ENCODE measurements at places on chromosomes 3 and 15.

- DNase-seq = no peak
Measured at GRCh38 chr15:80568298-80568697, 126.8 kb upstream of the ABHD17C start.

DNA sequence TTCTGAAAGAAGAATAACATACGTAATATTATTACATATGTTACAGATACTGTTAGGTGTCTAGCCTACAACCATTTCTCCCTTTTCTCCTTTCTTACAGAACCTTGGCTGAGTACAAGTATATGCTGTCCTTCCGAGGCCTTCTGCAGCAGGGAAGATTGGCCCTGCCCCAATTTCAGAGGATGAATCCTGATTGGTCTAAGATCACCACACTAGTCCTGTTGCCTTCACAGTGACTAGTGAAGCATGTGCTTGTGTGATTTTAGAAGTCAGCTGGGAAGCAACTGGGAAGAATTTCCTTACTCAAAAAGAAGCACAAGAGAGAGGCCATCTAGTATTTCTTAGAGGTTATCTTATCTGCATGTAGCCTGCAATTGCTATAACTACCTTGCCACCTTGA, 30.6 kb upstream of the MECOM start:
- DNase-seq = no peak

DNA sequence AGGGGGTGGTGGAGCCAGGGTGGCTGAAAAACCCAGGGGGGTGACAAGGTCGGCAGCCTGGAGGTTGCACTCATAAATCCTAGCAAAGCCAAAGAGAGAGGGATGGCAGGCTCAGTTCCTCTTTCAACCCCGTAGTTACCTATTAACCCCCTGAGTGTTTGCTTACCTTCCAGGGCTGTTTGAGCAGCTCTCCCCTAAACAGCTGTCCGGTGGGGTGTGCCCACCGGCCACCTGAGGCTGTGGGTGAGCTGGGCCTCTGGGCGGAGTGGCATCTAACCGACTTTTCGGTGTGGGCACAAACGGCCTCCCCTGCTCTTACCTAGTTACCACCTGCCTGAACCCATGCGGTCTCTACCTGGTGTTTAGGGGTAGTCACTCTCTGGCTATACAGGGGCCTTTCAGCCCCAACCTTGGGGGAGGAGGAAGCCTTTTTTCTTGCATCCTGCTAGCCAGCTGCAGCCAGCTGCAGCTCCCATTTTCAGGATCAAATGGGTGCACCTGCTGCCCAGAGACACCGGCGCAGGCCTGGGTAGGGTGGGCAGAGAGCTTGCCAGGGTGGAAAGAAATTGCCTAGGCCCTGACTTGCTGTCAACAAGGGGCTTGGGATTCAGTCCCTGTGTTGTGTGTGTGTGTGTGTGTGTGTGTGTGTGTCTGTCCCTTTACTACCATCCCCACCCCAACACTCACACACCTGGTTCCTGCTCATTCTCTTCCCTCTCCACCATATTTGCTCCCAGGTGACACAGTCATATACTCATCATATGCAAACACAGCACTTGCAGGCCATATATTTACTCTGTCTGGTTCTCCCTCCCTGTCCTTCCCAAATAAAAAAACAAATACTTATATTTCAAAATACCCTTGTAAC, 3.7 kb downstream of the DLL4 start:
- DNase-seq = no peak

DNA sequence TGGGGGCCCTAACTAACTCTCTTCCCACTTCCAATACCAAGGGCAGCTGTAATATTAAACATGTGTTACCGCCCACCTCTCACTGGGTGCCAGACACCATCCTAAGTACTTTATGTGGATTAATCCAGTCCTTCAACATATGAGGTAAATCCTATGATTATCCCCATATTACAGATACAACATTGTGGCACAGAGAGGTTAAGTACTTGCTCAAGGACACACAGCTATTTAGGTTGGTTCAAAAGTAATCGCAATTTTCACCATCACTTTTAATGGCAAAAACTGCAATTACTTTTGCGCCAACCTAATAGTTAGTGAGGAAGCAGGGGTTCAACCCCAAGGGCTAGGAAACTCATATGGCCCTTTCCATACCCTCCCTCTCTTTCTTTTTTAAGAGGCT, 100.8 kb downstream of the SEMA5B start:
- DNase-seq = no peak

- no peak for DNase-seq
Measured at GRCh38 chr3:44992555-44993470, 16.8 kb downstream of the EXOSC7 start.

- no peak for DNase-seq
Measured at GRCh38 chr3:197308591-197308990, 10.2 kb upstream of the DLG1 start.

- peak; percentile 58 for DNase-seq
Measured at GRCh38 chr15:44782516-44782915, 46.2 kb downstream of the TRIM69 start.

- no peak for DNase-seq
Measured at GRCh38 chr15:91348752-91349500, 248.9 kb downstream of the SV2B start.

- DNase-seq = no peak
Measured at GRCh38 chr3:146746190-146746589, 141.0 kb upstream of the PLSCR5 start.

DNA sequence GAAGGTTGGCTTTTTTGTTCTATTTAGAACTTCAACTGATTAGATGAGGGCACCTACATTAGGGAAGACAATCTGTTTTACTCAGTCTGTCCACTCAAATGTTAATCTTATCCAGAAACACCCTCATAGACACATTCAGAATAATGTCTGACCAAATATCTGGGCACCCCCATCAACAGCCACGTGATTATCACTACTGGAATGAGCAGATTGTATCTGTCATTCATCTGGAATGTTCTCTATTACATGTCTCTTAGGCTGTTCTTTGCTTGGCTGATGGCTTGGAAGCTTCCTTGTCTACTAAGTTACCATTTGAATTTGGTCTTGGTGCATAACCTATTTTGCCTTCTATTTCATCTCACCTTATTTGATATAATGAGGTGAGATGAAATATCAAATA, 15.7 kb upstream of the LRRC58 start:
- no peak for DNase-seq

DNA sequence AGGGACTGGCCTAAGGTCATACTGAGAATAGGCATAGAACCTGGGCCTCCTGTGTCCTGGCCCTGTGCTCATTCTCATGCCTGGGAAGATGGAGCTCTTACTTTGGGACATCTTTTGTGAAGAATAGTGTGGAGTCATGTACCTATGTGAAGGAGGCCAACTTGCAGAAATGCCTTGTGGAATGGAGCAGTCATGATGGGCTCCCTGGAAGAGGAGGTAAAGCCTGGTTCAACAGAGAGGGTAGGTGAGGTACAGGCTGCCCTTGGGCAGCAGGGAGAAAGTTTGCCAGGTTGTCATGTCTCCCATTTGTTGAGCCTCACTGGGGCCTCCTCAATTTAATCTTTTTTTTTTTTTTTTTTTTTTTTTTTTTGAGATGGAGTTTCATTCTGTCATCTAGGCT, 18.1 kb downstream of the MAPKAPK3 start:
- no peak for DNase-seq

- peak; percentile 49 for DNase-seq
Measured at GRCh38 chr3:14505803-14506500, 34.2 kb downstream of the GRIP2 start.

GRCh38 chr15:40498418-40498817, 27.6 kb downstream of the CHST14 start:
- DNase-seq = no peak

GRCh38 chr3:135917076-135917475, 48.5 kb upstream of the PPP2R3A start:
- DNase-seq = no peak

DNA sequence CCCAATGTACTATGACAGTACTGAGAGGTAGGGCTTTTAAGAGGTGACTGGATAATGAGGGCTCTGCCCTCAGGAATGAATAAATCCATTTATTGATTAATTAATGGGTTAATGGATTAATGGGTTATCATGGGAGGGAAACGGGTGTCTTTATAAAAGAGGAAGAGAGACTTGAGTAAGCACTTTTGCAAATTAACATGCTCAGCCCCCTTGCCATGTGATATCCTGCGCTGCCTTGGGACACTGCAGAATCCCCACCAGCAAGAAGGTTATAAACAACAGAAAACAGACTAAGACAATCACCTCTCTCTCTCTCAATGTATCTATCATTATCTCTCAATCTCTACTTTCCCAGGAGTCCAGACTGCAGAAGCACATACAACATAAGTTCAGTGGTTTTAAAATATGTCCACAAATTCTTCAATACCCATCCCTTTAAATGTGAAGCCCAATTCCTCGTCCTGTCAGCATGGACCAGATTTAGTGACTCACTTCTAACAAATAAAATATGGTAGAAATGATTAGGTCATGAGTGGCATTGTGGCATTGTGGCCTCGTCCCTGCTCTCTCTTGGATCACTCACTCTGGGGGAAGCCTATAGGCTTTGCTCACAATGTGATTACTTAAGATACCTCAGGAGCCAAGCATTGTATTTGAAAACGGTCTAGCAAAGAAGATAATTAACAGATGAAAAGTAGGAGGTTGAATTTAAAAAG, 40.0 kb upstream of the IL12A start:
- DNase-seq = no peak

- DNase-seq = no peak
Measured at GRCh38 chr15:69919816-69920215, 177.9 kb downstream of the TLE3 start.

GRCh38 chr3:31981206-31982181, at the start of the genes OSBPL10 and ZNF860:
Gene OSBPL10, minus strand, starts transcription at chr3:31981262. Its CDS starts 83 bp downstream, at chr3:31981179.
Gene ZNF860, plus strand, starts transcription at chr3:31981750. Its CDS starts 7,330 bp downstream, at chr3:31989080.
- DNase-seq = peak; percentile 93

DNA sequence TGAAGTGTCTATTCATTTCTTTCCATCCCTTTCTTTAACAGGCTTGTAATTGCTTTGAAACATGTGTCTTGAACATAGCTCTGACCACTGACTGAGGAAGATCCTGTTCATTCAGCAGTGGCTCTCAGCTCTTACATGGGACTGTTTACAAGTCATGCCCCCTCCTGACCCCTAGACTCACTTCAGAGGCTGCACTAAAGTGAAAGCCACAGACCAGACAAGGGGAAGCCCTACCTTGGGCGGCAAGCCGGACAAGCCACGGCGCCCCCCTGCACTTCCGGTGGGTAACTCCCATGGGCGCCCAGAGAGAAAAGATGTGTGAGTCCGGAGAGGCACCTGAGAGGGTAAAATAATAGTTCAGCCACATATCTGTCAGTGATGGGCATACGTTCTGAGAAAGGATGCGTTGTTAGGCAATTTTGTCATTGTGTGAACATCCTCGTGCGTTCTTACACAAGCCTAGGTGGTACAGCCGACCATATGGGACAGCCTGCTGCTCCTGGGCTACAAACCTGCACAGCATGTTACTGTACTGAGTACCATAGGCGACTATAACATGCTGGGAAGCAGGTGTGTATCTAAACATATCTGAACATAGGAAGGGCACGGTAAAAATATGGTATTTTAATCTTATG, 116.2 kb downstream of the CHSY1 start:
- DNase-seq = no peak

DNA sequence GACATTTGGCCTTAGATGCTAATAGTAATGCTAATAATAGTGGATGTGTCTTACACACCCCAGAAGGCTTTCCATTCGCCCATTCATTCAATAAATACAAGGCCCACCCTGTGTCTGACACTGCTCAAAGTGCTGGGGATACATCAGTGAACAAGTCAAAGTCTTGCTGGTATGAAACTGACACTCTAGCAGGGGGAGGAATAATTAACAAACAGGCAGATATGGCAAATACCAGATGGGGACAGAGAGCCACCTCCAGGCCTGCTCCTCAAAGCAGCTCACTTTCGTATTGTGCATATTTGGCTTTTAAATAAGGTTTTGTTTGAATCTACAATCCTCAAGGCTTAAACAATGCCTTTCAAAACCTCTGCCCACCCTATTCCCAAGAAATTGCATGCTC, 28.3 kb upstream of the LYZL4 start:
- DNase-seq = no peak

- DNase-seq = peak; percentile 35
Measured at GRCh38 chr15:77839456-77839855, 206.7 kb upstream of the LINGO1 start.

GRCh38 chr3:183188895-183189462, 26.4 kb upstream of the LAMP3 start:
- DNase-seq = peak; percentile 74

- DNase-seq = no peak
Measured at GRCh38 chr3:196298521-196298920, 11.0 kb upstream of the PCYT1A start.

GRCh38 chr3:116916836-116917235, 207.3 kb downstream of the TUSC7 start:
- DNase-seq = no peak

DNA sequence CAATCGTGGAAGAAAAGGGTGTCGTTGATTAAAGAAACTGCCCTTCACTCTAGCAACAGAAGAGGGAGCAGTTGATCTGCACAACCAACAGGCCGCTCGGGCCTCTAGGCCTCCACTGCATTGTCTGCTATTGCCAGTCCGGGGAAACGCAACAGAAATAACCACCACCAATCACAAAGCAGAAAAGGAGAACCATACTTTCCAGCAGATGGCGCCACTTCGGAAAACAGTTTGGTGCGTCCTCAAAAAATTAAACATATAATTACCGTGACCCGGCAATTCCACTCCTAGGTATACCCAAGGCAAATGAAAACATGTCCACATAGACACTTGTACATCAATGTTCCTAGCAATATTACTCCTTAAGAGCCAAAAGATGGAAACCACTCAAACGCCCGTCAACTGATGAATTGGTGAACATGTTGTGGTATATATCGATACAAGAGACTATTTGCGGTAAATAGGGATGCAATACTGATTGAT, 154.1 kb downstream of the TJP1 start:
- peak; percentile 92 for DNase-seq

GRCh38 chr3:73669260-73669659, 44.5 kb upstream of the PDZRN3 start:
- no peak for DNase-seq

DNA sequence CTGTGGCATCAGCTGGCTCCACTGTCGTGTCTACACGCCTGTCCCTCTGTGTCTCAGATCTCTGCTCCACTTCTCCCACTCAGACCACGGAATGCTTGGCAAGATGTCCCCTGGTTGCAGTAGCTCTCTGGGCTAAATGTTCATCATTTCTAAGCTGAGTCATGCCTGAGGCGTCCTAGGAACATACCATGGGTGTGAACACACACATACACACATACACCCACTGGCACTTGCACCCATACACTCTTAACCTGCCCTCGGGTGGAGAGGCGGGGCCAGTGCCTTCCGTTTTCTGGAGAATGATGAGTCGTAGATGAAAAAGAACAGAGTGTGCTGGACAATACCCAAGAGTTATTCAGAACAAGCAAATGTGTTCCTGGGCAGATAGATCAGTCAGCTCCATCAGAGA, 72.4 kb downstream of the SENP2 start:
- DNase-seq = peak; percentile 94

- DNase-seq = no peak
Measured at GRCh38 chr3:58298190-58298589, 7.9 kb upstream of the RPP14 start.

- no peak for DNase-seq
Measured at GRCh38 chr3:194200422-194201081, 64.6 kb downstream of the HES1 start.

GRCh38 chr15:90425726-90426346, 37.8 kb downstream of the IQGAP1 start:
- no peak for DNase-seq

GRCh38 chr3:145015253-145015652, 1043.6 kb downstream of the DIPK2A start:
- no peak for DNase-seq
